Activated CD4-positive, alpha-beta T cell treated with anti-CD3 and anti-CD28 coated beads, Interleukin-2, amount 10 ng/mL, durations not matched to agents 24 days and 14 days (primary cell): ENCODE measurements at places on chromosomes 5 and 9. TPM values are rescaled to one million over a fixed set of nuclear protein-coding genes. Genes with fewer than 3 reads are reported as not detected.
A peak's percentile ranks its signal among the peaks of the same experiment; 100 is the strongest.

- DNase-seq, result no peak
These were observed 41.9 kb downstream of the STK10 start for GRCh38 chr5:172145870-172146747.

GRCh38 chr9:131636593-131636992 is 91.3 kb downstream of the PRRT1B start:
- no peak for DNase-seq

- peak; percentile 78 for DNase-seq
These were observed 378 bp downstream of the DROSHA start for GRCh38 chr5:31531543-31531887.

DNA sequence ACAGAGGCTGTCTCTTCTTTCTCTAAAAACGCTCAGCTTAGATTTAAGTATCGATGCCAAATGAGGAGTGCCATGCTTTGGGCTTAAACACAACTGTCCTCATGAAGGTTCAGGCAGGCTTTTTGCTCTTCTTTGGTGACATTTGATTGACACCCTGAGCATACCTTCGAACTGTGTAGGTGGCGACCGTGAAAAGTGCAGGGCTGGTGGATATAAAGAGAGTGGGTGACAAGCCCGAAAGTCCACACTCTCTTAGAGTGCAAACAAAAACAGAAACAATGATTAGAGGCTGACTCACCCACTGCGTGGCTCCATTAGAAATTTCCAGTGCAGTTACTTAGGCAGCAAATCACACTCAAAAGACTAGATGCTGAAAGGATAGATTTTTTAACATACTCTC is 141.7 kb downstream of the SYK start:
- no peak for DNase-seq

CERT1 gene
- total RNA-seq, result 46.4 and 49.2 TPM in 2 replicates
